ENCODE measurements at places on chromosomes 12 and 14.

DNA sequence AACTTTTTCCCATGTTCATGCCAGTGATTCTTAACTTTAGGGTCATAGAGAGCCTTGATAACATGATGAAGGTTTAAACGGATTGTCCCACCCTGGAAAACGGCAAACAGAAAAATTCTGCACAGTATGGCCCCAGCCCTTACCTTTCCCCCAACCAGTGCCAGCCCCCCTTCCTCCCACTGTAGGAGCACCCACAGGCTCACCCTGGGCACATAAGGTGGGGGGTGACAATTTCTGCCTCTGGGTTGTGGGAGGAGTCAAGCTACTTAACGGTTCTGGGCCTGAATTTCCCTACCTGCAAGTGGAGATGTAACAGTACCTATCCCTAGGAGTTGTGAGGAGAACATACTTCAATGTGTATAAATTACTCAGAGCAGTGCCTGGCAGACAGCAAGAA lies 18.0 kb downstream of the XRCC3 start:
- DNase-seq: no peak

GRCh38 chr12:52901715-52902541 lies 2.9 kb downstream of the KRT8 start:
- no peak for DNase-seq

- DNase-seq: no peak
Measured at GRCh38 chr14:28966416-28967233, 200.0 kb downstream of the FOXG1 start.

- no peak for DNase-seq
Measured at GRCh38 chr12:76551482-76551888, 8.1 kb downstream of the OSBPL8 start.

- DNase-seq: no peak
Measured at GRCh38 chr14:26377150-26377549, 220.7 kb downstream of the NOVA1 start.

- DNase-seq: no peak
Measured at GRCh38 chr14:59296508-59296907, 108.0 kb downstream of the DAAM1 start.

- no peak for DNase-seq
Measured at GRCh38 chr12:120588948-120589930, 8.0 kb upstream of the POP5 start.

DNA sequence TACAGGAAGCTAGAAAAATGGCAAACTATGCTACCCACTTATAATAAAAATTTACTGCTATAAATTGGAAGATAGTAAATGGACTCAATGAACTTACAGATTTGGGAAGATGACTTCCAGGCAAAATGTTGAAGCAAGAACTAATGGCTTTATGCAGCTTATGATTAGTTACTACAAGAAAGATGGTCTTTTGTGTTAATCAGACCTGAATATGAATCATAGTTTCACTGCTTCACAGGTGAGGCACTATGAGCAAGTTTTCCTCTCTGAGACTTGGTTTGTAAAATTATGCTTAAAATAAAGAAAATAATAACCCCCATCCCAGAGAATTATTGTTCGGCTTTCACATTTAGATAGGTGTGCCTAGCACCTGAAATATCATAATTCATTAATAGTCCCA lies 19.8 kb upstream of the DCN start:
- DNase-seq: no peak

GRCh38 chr14:71996610-71997009 lies 64.4 kb downstream of the RGS6 start:
- DNase-seq: no peak

- DNase-seq: no peak
Measured at GRCh38 chr12:113246478-113247122, 25.3 kb downstream of the TPCN1 start.

DNA sequence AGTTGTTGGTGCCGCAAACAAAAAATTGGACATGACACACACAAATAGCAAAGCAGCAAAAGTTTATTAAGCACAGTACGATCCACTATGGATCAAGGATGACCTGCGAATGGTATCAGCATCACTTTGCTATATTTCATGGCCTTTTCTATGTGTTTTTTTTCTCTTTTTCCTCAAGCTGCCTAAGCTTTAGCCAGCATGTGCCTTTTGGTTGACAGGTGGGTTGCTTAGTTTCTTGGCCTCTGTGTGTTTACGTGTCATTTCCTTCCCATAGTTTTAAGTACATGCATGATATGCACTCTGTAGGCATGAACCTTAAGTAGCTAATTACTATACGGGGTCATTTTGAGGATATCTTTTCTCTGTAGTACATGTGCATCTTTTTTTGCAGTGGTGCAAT lies 9.8 kb downstream of the CD4 start:
- DNase-seq: no peak

DNA sequence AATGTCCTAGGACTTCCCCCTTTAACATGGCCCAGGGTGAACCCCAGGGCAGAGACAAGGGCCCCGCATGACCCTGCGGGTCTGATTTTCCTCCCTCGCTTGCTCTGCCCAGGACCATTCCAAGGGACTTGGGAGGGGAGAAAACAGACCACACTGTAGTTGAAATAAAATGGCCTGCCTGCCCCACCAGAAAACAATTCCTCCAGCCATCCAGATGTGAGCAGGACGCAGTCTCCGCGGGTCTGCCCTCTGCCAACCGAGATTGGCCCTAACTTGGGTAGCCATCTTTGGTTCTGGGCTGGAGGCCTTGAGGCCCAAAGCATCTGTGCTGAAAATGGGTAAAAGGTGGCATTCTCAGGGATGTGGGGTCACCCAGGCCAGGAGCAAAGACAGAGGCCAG lies 75.5 kb downstream of the RFLNA start:
- no peak for DNase-seq

DNA sequence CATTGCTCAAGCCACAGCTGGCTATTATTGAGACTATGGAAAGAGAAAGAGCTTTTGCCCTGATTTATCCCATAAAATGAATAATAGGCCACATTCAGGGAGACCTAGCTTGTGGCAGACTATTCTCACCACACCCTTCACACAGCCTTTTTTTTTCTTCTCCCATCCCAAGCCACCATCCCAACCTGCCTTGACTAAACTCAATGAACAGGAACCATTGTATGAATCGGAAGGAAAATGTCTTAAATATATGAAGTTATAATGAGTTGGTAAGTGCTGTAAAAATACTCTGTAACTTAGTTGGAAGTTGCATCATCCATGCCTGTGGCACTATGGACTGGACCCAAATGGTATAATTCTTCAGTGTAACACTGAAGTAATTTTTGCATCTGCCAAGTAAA lies 338.4 kb downstream of the RAD51B start:
- DNase-seq: no peak

DNA sequence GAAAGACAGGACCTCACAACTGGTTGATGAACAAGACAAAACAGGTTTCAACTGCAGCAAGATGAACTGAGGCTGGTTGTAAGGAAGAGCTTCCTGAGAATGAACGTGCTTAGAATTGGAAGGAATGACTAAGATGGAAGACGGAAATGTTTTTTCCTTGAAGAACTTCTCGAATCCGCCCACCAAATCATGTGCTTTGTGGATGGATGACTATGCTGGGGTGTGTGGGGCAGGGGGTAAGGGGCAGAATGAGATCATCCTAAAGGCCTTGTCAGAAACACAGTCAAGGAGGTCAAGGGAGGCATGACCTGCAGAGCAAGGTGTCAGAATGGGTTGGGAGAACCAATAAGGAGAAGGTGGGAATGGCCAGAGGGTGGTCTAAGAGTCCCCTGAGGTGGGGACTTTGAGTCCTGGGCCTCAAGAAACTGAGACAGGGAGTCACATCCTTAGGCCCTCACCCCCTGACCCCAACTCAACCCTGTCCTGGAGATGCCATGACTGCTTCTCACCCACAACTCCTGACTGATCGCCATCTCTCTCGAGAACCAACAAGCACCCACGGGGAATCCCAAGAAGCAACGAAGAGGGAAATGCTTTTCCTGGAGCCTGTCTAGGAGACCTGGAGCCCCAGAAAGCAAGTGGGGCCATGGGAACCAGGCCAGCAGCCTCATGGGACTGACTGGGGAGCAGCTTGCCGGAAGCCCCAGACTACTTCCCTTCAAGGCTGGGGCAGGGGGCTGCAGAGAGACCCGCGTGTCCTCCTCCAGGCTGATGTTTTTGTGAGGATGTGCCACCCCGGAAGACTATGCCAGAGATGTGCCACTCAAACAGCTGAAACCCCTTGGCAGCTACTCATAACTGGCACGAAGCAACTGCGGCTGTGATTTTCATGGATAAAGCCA lies 84.0 kb downstream of the ACTN1 start:
- no peak for DNase-seq

GRCh38 chr12:43292699-43293098 lies 259.3 kb downstream of the ADAMTS20 start:
- no peak for DNase-seq

- DNase-seq: no peak
Measured at GRCh38 chr12:26359576-26359975, 164.2 kb downstream of the SSPN start.

GRCh38 chr12:70641691-70642090 lies 4.5 kb upstream of the PTPRB start:
- no peak for DNase-seq

- DNase-seq: peak; percentile 61
Measured at GRCh38 chr14:101791919-101792572, 30.5 kb downstream of the PPP2R5C start.

DNA sequence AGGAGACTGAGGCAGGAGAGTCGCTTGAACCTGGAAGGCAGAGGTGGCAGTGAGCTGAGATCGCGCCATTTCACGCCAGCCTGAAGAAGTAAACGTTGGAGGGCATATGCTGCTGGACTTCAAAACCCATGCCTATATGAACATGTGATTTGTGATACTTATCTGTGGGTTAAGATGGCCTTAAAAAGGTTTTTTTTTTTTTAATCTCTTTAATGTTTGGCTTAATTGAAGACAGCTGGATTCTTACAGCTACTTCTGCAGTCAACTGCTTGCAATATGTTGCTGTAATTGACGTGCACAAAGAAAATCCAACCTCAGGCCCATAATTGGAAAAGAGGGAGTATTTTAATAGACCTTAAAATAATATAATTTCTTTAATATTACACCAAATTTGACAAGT lies 1.5 kb upstream of the B3GNT4 start:
- DNase-seq: no peak

DNA sequence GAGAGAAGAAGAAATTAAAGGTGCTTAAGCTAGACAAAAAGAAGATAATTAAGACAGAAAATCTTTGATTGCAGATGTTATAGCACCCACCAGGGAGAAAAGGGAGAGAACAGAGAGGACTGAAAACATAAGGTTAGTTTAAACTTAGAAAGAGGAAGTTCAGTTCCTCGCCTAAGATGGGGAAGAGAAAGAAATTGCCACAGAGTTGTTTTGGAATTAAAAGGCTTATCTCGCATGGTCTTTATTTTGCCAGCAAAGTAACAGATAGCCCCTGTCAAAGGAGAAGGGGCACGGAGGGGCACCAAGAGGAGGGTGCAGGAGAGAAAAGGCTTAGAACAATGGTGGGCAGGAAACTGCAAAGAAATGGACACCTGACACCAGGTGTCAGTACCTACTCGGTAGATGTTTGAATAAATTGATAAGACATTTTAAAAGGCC lies 17.8 kb upstream of the OXA1L start:
- DNase-seq: no peak

GRCh38 chr12:49562831-49563230 lies 5.1 kb downstream of the MCRS1 start:
- DNase-seq: no peak

- DNase-seq: no peak
Measured at GRCh38 chr12:68269779-68270178, 16.4 kb upstream of the IL22 start.

DNA sequence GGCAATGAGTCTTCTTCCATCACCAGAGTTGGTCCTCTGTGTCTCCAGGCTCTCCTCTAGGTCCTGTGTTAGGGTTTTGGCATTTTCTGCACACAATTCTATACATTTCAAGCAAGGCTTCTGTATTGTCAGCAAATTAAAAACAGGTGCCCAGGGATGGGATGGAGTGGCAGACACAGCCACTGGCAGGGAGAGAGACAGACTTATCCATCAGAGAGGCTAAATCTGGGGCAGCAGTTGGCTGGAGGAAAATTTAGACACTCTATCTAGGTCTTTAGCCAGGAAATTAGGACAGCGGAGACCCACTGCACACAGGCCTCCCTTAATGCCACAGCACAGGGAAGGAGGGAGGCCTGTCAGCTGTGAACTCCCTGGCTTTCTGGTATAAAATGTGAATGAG lies 20.2 kb downstream of the PLEKHD1 start:
- DNase-seq: no peak

- DNase-seq: no peak
Measured at GRCh38 chr12:20445687-20446086, 77.3 kb downstream of the PDE3A start.

DNA sequence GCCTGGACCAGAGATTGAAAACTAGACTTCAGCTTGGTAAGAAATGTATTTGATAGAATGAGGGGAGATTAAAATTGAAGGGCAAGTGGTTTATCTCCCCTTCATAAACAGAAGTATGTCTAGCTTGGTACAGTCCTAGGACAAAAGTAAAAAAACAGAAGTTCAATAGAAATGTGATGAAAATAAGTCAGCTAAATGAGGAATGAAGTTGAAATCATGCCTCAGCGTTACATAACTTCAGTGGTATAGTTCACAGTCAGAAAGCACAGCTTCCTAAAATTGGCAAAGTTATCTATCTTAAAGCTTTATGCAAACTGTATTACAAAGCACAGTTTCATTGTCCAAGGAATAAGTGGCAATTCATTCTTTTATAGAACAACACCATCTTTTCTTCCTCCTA lies 90.2 kb upstream of the SYT10 start:
- no peak for DNase-seq

GRCh38 chr12:5280086-5280485 lies 151.8 kb upstream of the NTF3 start:
- no peak for DNase-seq

- no peak for DNase-seq
Measured at GRCh38 chr12:91381309-91381804, 198.7 kb upstream of the DCN start.

- DNase-seq: no peak
Measured at GRCh38 chr14:51600658-51601057, 51.1 kb upstream of the FRMD6 start.

- no peak for DNase-seq
Measured at GRCh38 chr12:32692358-32692757, 13.3 kb downstream of the DNM1L start.

DNA sequence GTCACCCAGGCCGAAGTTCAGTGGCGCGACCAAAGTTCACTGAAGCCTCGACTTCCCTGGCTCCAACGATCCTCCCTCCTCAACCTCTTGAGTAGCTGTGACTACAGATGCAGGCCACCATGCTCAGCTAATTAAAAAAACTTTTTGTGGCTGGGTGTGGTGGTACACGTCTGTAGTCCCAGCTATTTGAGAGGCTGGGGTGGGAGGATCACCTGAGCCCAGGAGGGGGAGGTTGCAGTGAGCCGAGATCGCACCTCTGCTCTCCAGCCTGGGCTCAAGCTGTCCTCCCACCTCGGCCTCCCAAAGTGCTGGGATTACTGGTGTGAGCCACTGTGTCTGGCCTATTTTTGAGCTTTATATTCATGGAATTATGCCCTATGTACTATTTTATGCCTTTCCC lies 18.1 kb upstream of the RAD52 start:
- DNase-seq: no peak

- no peak for DNase-seq
Measured at GRCh38 chr12:55065535-55065934, 45.8 kb downstream of the NEUROD4 start.

GRCh38 chr12:110007881-110008280 lies 8.7 kb downstream of the ANKRD13A start:
- no peak for DNase-seq

GRCh38 chr14:75138492-75138891 lies 11.6 kb upstream of the NEK9 start:
- no peak for DNase-seq

Data from DND-41 (cell line).